ENCODE measurements at places on chromosomes 16 and 17.

- DNase-seq = no peak
Measured at GRCh38 chr16:66477028-66477515, 50.0 kb downstream of the BEAN1 start.

DNA sequence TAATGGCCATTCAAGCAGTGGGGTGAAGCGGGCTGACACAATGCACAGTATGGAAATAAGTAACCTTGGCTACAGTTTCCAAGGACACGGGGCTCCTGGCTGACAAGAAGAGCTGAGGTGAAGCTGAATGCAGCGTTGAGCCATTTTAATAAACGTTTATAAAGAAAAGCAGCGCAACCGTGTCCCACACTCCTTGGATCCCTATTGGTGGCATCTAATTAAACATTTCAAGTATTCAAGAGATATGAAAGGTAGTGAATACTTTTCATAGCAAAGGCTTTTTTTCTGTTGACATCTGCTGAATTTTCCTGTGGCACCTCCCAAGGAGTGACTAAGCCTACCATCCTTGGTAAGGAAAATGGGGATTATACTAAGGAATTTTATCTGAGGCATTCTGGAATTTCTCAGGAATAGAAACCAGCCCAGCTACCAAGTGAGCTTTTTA is 26.5 kb downstream of the DUSP14 start:
- DNase-seq = no peak

DNA sequence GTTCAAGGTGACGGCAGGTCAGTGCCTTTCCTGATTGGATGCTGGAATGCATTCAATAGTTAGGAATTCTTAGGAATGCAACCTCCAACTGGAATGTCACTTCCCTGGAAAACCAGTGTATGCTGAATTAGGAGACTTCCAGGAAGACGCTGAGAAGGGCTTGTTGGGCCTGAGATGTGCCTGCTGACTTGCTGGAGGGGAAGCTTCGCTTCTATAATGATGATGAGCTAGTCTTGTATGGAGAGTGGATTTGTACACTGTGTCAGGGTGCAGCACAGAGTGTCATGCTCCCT is 45.6 kb downstream of the SMPD3 start:
- no peak for DNase-seq

- DNase-seq = no peak
Measured at GRCh38 chr17:58403311-58403710, 14.0 kb downstream of the RNF43 start.

DNA sequence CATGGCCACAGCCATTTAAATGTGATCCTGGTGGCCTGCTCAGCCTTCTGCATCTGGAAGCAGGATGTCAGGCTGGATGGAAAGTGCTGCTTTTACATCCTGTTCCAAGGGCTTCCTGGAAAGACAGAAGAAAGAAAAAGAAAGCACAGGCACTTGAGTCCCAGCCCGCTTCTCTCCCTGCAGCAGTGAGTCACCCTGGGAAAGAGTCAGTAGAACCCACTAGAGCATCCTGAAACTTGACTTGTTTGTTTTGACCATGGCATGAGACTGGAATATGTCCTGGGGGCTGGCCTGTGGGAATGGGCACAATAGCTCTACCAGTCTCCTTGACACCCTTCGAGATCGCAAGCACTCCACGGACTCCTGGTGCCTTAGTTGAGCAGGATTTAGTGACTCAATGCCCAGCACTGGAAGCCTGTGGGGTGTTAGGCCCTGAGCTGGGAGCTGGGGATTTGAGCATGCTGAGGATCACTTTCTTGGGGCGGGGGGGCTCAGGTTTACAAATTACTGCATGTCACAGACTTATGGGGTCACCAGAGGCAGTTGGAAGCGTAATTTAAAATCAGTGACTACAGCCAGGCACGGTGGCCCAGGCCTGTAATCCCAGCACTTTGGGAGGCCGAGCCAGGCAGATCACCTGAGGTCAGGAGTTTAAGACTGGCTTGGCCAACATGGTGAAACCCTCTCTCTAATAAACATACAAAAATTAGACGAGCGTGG is 22.1 kb upstream of the GNA13 start:
- DNase-seq = no peak

- DNase-seq = no peak
Measured at GRCh38 chr17:45893725-45894021, 681 bp upstream of the MAPT start.

- no peak for DNase-seq
Measured at GRCh38 chr17:65403626-65404025, 157.8 kb downstream of the AXIN2 start.

- DNase-seq = no peak
Measured at GRCh38 chr16:359067-359763, 6.7 kb upstream of the AXIN1 start.

GRCh38 chr16:72902206-72902605 is 145.7 kb downstream of the ZFHX3 start:
- DNase-seq = no peak

DNA sequence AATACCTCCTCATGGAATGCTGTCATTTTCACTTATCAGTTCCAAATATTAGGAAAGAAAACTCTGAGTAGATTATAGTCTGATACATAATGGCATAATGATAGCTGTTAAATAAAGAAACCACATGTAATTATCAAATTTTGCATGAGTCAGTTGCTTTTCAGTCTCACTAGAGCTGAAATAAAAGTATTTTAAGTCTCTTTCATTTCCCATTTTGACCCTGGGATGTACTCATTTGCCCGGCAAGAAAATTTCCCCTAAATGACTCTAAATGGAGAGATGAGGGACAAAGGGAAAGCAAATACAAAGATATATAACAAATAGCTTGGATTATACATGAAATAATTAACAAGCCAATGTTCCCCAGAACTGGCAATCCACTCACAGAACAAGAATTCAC is 47.9 kb upstream of the CPHXL start:
- no peak for DNase-seq

DNA sequence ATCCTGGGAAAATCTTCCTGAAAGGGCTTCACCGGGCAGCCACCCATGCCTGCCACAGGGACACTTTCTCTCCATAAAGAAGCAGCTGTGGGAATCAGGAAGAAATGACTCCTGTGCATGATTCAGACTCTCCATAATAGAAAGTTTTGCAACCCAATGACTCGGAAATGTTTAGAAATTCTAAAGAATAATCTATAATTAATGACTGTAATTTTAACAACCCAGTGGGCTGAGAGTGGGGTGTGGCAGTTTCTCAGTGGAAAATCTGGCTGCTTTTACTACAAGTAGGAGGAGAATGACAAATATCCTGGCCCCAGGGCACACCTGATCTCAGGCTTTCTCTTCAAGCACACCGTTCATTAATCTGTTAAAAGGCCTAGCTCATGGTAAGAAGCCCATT is 25.7 kb downstream of the IRF8 start:
- DNase-seq = no peak

DNA sequence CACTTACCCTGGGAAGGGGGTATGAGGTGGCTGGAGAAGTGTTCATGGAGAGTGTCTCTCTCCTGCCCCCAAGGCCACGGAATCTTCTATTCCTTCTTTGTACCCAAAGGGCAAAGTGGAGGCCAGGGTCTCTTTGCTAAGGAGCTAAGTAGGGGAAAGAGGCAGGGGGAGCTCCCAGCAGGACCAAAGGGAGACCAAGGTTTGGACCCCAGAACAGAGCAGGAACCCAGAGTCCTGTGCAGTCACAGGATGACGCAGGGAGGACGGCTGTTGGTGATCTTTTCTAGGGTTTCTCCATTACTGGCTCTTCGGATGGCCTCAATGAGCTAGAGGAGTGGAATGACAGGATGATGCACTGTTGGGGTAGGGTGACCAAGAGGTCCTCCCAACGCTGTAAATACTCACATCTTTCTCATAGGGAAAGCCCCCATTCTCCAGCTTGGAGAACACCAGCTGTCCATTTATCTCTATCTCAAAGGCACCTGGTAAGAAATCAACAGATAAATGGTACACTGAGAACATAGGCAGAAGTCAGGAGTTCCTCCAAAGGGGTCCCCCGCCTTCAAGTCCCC is 966 bp downstream of the MIEN1 start:
- no peak for DNase-seq

GRCh38 chr17:48409607-48410006 is 20.4 kb downstream of the SKAP1 start:
- no peak for DNase-seq

GRCh38 chr16:3729161-3730112 is 12.1 kb upstream of the TRAP1 start:
- no peak for DNase-seq

DNA sequence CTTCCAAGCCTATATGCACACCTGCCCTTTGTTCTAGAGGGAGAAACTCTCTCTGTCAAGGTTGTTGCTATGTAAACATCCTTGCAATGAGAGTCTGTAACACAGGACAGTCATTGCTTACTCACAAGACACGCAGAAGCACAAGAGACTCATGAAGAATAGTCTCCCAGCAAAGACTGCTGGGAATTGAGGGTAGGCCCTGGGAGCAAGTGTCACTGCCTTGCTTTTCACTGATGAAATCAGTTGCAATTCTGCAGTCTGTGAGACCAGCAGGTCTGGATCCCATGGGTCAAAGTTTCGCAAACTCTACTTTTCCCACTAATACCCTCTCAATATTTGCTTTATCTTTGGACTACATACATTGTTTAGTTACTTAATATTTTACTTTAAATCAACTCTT is 177.4 kb downstream of the FTO start:
- no peak for DNase-seq

GRCh38 chr16:65271996-65272395 is 150.1 kb upstream of the CDH11 start:
- no peak for DNase-seq

DNA sequence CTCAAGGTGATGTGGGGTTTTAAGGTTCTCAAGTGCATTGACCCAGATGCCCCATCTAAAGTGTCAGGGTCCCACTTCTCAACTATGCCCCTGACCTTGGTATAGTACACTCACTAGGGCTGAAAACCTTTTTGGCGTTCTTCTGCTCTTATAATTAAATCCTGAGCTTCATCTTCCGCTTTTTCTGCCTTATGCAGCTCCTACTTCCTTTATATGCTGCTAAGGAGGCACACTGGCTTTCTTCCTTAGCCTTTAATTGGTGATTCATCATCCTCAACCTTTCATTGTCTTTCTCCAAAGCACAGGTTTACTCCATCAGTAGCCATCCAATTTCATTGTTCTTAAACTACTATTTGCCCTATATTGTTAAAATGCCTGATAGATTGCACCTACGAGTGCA is 5.3 kb upstream of the NF1 start:
- no peak for DNase-seq

DNA sequence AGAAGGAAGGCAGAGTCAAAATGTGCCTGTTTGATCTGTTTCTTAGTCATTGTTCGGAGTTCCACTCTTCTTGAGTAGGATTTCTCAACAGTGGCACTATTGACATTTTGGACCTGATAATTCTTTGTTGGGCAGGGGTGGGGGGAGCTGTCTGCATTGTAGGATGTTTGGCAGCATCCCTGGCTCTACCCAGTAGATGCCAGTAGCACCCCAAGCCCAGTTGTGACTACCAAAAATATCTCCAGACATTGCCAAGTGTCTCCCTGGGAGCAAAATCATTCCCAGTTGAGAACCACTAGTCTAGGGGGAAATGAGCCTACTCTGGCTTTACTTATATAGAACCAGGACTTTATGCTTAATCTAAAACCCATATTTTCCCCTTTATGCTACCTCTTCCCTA is 1.1 kb upstream of the GFOD2 start:
- DNase-seq = no peak

GRCh38 chr16:85396879-85397871 is 215.9 kb upstream of the GSE1 start:
- DNase-seq = no peak

- no peak for DNase-seq
Measured at GRCh38 chr16:24668481-24669061, 60.9 kb upstream of the TNRC6A start.

GRCh38 chr17:39208893-39209292 is 8.8 kb downstream of the RPL19 start:
- no peak for DNase-seq

- DNase-seq = no peak
Measured at GRCh38 chr17:55426851-55427586, 5.4 kb upstream of the MMD start.

GRCh38 chr16:17414421-17414820 is 56.3 kb downstream of the XYLT1 start:
- no peak for DNase-seq

DNA sequence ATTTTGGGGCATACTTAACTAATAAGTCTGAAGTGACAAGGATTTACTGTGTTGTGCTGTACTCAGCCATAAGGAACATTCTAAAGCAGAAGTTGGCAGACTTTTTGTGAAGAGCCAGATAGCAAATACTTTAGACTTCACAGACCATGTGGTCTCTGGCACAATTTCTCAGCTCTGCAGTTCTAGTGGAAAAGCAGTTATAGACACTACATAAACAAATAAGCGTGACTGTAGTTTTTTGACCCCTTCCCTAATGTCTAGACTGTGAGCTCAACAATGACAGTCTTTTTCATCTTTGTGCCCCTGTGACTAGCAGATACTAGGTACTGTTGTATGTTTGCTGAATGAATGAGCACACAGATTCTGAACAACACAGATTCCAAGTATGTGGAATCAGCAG is 4.9 kb downstream of the RPAIN start:
- no peak for DNase-seq

- DNase-seq = no peak
Measured at GRCh38 chr17:11023639-11024479, 186.0 kb upstream of the PIRT start.

DNA sequence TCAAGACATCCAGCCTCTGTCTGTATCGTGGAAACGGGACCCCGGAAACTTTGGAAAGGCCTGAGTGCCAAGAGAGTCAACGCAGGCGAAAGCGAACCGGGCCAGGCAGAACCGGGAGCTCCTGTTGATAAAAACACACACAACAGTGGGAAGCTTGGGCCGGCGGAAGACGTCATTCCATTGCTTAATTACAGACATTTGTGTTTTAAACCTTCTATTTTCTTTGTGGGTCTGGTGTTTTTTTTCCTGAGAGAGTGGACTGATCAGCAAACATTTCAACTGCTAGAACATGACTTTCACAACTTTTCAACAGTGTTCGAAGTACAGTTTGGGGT is 878 bp upstream of the RNF157 start:
- no peak for DNase-seq

GRCh38 chr16:51390877-51391276 is 239.8 kb upstream of the SALL1 start:
- DNase-seq = no peak

- DNase-seq = no peak
Measured at GRCh38 chr16:27627136-27627535, 77.2 kb downstream of the KATNIP start.

DNA sequence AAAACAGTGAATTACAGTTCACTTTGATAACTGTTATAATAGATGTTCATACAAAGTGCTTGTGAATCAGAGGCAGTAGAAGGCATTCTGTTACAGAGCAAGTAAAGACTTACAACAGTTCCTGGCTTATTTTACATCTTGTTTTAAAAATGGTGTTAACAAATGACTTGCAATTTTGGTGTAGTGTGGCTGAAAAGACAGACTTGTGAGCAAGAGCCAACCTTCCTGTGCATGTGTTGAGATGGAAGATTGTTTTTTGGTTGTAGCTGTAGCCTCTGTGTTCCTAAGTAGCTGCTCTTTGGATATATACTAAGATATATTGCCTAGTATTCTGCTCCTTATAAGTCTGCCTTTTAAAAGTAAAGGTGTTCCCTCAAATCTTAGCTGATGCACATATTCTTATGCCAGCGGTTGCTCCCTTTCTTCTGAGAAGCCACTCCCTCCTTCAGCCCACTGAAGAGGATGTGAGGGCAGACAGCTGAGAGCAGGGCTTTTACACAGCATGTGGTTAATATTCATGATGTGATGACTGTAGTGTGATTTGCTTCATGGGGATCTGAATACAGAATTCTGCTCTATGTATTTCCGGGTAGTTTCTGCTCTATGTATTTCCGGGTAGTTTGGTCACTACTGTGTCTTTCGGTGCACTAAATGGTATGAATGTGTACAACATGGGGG is 182.3 kb downstream of the PHKB start:
- no peak for DNase-seq

- DNase-seq = no peak
Measured at GRCh38 chr17:27677191-27677590, 46.2 kb downstream of the LGALS9 start.

Data from esophagus squamous epithelium (tissue), 5 donors.